ENCODE measurements at places on chromosomes 5 and 9.

GRCh38 chr5:158421319-158421718 lies 562.4 kb upstream of the CLINT1 start:
- no peaks in the 10 kb centered on the region for H3K4me1 ChIP-seq
- no peak overlapping the region for H3K4me3 ChIP-seq
- no peak overlapping the region for H3K27ac ChIP-seq
- no peaks in the 10 kb centered on the region for H3K27me3 ChIP-seq
- no peaks in the 10 kb centered on the region for H3K36me3 ChIP-seq

DNA sequence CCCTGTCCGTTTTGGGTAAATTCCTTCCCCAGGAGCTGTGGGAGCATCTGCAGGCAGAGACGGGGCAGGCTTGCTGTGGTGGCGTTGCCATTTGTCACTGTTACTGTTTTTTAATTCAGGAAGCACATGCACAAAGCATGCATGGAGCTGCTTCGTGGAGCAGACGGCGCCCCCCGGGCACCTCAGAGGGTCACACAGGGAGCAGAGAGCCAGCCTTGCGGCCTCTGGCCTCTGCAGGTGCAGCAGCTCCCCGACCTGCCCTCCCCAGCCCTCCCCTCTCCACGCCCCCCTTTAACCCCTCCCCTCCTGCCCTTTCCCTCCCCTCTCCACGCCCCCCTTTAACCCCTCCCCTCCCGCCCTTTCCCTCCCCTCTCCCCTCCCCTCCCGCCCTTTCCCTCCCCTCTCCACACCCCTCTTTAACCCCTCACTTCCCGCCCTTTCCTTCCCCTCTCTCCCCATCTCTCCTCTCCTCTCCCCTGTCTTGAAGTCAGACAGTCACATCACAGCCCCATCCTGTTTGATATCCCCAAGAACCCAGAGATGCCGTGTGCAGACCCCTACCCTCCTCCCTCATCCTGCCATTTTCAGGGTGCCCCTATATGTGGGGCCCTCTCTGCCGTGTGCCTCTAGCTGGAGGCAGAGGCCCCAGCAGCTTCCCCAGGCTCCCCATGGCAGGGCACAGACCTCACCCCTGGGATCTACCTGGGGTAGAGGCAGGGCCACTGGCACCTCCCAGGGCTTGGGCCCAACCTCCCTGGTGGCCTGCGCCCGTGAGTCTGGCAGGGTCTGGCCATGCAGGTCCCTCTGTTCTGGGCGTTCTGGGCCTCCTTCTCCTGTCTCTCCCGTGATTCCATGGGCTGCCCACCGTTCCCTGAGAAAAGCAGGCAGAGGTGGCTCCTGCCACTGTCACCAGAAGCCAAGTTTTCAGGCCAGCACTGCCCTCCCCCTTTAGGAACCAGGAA lies 29.6 kb upstream of the UBAC1 start:
- no peaks in the 10 kb centered on the region for H3K27me3 ChIP-seq
- no peak overlapping the region for H3K4me3 ChIP-seq
- peaks cover 32% of the 10 kb centered on the region for H3K4me1 ChIP-seq
- peak overlapping the region; percentile 22 for H3K27ac ChIP-seq

GRCh38 chr9:137739371-137740309 lies 120.8 kb downstream of the EHMT1 start:
- no peak for DNase-seq
- H3K27me3 ChIP-seq, result no peaks in the 10 kb centered on the region
- H3K36me3 ChIP-seq, result peaks cover 8% of the 10 kb centered on the region

- no peaks in the 10 kb centered on the region for H3K4me1 ChIP-seq
- no peak overlapping the region for H3K4me3 ChIP-seq
- no peaks in the 10 kb centered on the region for H3K36me3 ChIP-seq
- no peak overlapping the region for H3K27ac ChIP-seq
- DNase-seq, result no peak
These were observed 39.2 kb downstream of the ADAMTS19 start for GRCh38 chr5:129499208-129499852.

DNA sequence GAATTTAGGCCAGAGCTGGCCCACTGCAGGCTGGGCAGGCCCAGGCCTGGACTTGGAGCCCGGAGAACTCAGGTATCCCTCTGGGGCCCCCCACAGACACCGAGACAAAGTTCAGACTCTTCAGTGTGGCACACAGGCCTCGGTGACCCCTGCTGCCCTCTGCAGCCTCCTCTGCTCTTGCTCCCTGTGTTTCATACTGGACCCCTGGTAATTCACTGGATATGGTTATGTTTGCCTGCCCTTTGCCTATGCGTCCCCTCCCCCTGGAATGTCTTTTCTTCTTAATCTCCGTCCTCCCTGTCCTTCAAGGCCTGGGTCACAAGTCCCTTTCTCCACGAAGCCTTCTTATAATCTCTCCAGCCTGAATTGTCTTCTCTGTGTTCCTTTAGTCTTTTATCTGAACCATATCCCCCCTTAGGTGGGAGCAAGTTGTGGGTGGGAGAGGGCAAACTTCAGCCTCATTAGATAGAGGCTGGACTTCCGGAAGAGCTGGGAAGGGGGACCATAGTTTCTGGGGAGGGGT lies 30.1 kb downstream of the GSN start:
- no peak overlapping the region for H3K27ac ChIP-seq
- peak; percentile 37 for DNase-seq
- H3K4me1 ChIP-seq, result peaks cover 9% of the 10 kb centered on the region
- no peak overlapping the region for H3K4me3 ChIP-seq
- H3K36me3 ChIP-seq, result no peaks in the 10 kb centered on the region
- no peaks in the 10 kb centered on the region for H3K27me3 ChIP-seq

GRCh38 chr5:87845734-87846133 lies 422.9 kb downstream of the TMEM161B start:
- no peaks in the 10 kb centered on the region for H3K4me1 ChIP-seq
- no peaks in the 10 kb centered on the region for H3K36me3 ChIP-seq
- no peaks in the 10 kb centered on the region for H3K27me3 ChIP-seq
- no peak overlapping the region for H3K27ac ChIP-seq
- no peak overlapping the region for H3K4me3 ChIP-seq

DNA sequence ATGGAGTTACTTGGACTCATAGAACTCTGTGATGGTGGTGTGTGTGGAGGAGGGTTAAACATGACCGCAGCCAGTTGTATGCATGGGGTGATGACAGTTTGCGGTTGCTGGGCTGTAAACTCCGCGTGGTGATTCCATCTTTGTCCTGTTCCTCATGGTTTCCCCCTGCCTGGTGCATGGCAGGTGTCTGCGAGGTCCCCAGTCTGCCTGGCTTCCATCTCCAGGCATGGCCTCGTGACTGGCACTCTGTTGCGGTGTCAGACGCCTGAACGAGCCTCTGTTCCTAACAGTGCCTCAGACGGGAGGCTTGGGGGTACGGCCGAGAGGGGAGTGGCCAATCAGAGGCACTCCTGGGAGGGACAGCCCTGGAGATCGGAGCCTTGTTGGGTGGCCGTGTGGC lies 33.9 kb upstream of the SH3PXD2B start:
- H3K27ac ChIP-seq, result no peak overlapping the region
- DNase-seq, result no peak
- no peak overlapping the region for H3K4me3 ChIP-seq
- no peaks in the 10 kb centered on the region for H3K27me3 ChIP-seq

- no peaks in the 10 kb centered on the region for H3K36me3 ChIP-seq
- no peak for DNase-seq
- peaks cover 10% of the 10 kb centered on the region for H3K4me1 ChIP-seq
- no peak overlapping the region for H3K27ac ChIP-seq
- H3K27me3 ChIP-seq, result no peaks in the 10 kb centered on the region
- H3K4me3 ChIP-seq, result no peak overlapping the region
These were observed 74.7 kb downstream of the ARHGAP26 start for GRCh38 chr5:142844866-142845265.

DNA sequence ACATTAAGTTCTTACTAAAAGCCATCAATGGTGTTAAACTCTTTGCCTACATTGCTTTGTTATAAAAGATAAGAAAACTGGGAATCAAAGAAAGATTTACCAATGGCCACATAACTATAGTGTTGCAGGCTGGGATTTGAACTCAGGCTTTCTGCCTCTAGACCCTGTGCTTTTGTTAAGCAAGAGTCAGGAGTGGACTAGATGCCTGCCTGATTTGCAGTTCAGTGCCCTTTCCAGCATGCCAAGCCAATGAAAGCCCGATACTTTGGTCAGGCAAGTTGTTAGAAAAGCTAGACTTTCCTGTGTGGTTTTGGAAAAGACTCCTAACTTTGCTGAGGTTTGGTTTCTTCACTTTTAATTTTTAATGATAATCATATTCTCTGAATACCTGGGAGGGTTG lies 21.4 kb upstream of the AGXT2 start:
- no peak overlapping the region for H3K27ac ChIP-seq
- no peak for DNase-seq
- H3K27me3 ChIP-seq, result no peaks in the 10 kb centered on the region
- no peaks in the 10 kb centered on the region for H3K36me3 ChIP-seq
- no peaks in the 10 kb centered on the region for H3K4me1 ChIP-seq

GRCh38 chr5:101292199-101292598 lies 389.1 kb upstream of the ST8SIA4 start:
- no peak for DNase-seq
- H3K27me3 ChIP-seq, result no peaks in the 10 kb centered on the region
- H3K4me3 ChIP-seq, result no peak overlapping the region
- H3K4me1 ChIP-seq, result no peaks in the 10 kb centered on the region
- no peak overlapping the region for H3K27ac ChIP-seq

DNA sequence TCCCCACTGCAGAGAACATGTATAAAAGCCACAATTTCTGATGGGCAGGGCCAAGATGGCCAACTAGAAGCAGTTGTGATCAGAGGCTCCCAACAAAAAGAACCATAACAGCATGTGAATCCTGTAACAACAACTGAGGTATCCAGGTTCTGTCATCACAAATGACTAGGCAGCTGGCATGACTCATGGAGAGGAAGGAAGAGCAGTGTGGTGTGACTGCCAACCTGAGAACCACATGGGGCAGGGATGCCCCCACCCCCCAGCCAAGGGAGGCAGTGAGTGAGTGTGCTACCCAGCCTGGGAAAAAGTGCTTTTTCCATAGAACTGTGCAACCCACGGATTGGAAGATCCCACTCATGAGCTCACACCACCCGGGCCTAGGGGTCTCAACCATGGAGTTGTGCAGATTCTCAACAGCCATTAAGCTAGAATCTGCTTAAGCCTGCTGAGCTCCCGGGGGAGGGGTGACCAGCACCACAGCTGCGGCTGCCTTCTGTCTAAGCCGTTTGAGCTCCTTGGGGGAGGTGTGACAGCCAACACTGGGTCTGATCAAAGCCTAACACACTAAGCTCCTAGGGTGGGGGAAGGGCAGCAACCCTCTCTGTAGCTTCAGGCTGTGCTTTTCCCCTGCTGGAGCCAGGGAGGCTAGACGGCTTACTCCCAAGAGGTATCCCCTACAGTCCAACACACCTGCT lies 80.1 kb upstream of the DMAC1 start:
- H3K36me3 ChIP-seq, result no peaks in the 10 kb centered on the region
- H3K27me3 ChIP-seq, result no peaks in the 10 kb centered on the region
- H3K27ac ChIP-seq, result no peak overlapping the region

- no peak overlapping the region for H3K4me3 ChIP-seq
- no peaks in the 10 kb centered on the region for H3K4me1 ChIP-seq
- DNase-seq, result no peak
- no peaks in the 10 kb centered on the region for H3K27me3 ChIP-seq
These were observed 15.8 kb downstream of the GABRB2 start for GRCh38 chr5:161530700-161531099.

- H3K4me1 ChIP-seq, result no peaks in the 10 kb centered on the region
- no peak for DNase-seq
- no peaks in the 10 kb centered on the region for H3K36me3 ChIP-seq
- H3K27me3 ChIP-seq, result no peaks in the 10 kb centered on the region
These were observed 245.3 kb downstream of the GADD45G start for GRCh38 chr9:89850153-89850552.

DNA sequence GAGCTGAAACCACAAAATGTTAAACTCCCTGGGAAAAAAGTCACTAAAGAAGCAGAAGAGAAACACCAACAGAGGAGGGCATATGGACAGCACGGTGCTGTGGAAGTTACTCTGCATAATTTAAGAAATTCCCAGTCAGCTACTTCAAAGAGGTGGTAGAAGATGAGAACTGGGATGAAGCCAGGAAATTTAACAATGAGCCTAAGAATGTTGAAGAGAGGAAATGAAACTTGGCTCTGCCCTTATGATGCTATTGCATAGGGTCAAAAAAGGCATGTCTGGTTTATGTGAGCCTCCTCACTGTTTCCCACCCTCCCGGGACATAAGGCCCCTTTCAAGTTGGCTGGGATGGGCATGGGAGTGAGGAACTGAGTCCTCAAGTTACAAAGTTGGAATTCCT lies 25.4 kb upstream of the SNX18 start:
- no peaks in the 10 kb centered on the region for H3K27me3 ChIP-seq
- H3K36me3 ChIP-seq, result no peaks in the 10 kb centered on the region
- no peak overlapping the region for H3K4me3 ChIP-seq

DNA sequence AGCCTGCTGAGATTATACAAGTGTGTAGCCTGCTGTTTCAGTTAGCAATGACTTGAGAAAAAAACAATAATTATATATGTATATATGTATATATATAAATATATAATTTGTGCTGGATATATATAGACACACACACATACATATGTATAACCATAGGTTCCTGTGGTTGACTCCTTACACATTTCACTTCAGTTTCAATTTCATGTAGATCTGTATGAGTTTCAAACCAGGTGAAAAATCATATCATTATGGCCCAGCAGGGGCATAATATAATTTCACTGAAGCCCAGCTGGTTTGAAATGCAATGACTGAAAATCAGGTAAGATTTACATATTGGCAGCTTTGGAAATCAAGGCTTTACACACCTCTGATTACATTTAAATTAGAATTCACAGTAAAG lies 690.4 kb upstream of the CDH18 start:
- H3K4me3 ChIP-seq, result no peak overlapping the region
- DNase-seq, result no peak
- H3K36me3 ChIP-seq, result no peaks in the 10 kb centered on the region
- no peak overlapping the region for H3K27ac ChIP-seq
- no peaks in the 10 kb centered on the region for H3K4me1 ChIP-seq

- H3K4me1 ChIP-seq, result peaks cover 16% of the 10 kb centered on the region
- no peaks in the 10 kb centered on the region for H3K36me3 ChIP-seq
- H3K4me3 ChIP-seq, result no peak overlapping the region
- H3K27me3 ChIP-seq, result no peaks in the 10 kb centered on the region
- no peak for DNase-seq
These were observed 67.4 kb downstream of the RAPGEF1 start for GRCh38 chr9:131672451-131672850.

GRCh38 chr5:87231037-87231808 lies 36.5 kb upstream of the RASA1 start:
- H3K36me3 ChIP-seq, result no peaks in the 10 kb centered on the region
- no peak overlapping the region for H3K27ac ChIP-seq
- H3K4me1 ChIP-seq, result no peaks in the 10 kb centered on the region

- no peaks in the 10 kb centered on the region for H3K36me3 ChIP-seq
- no peak overlapping the region for H3K27ac ChIP-seq
- H3K4me3 ChIP-seq, result no peak overlapping the region
- peaks cover 3% of the 10 kb centered on the region for H3K4me1 ChIP-seq
- no peak for DNase-seq
- H3K27me3 ChIP-seq, result no peaks in the 10 kb centered on the region
These were observed 22.1 kb upstream of the UBAP2 start for GRCh38 chr9:34070606-34071324.

- peaks cover 23% of the 10 kb centered on the region for H3K4me1 ChIP-seq
- no peak overlapping the region for H3K4me3 ChIP-seq
- peak overlapping the region; percentile 93 for H3K27ac ChIP-seq
- DNase-seq, result no peak
- no peaks in the 10 kb centered on the region for H3K36me3 ChIP-seq
These were observed 22.2 kb upstream of the RNU6ATAC start for GRCh38 chr9:134186471-134187109.
